ENCODE measurements at places on chromosomes 6 and 20.

DNA sequence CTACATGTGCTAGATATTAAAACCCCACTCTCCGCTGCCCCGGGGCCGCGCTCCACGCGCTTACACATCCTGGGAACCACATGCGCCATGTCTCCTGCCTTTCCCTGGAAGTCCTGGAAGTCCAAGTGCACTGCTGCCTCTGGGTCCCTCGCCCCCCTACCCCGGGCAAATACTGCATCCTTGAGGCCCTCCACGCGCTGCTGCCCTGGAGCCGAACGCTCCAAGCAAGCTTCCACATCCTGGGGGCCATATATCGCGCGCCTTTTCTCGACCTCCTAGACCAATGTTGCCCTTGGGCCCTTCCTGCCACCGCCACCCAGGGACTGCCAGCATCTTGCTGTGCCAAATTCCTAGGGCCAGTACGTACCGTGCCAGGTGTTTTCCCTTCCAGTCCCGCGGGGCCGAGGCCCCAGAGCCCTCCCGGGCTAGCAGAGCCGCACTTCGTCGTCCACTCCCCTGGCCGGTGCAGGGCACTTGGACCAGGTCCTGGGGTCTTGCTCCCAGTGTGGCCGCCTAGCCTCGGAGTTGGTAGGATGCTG is 779 bp upstream of the KCNG1 start:
- no peak for DNase-seq

- no peak for DNase-seq
Observed at GRCh38 chr6:132257561-132257960, 143.7 kb downstream of the MOXD1 start.

DNA sequence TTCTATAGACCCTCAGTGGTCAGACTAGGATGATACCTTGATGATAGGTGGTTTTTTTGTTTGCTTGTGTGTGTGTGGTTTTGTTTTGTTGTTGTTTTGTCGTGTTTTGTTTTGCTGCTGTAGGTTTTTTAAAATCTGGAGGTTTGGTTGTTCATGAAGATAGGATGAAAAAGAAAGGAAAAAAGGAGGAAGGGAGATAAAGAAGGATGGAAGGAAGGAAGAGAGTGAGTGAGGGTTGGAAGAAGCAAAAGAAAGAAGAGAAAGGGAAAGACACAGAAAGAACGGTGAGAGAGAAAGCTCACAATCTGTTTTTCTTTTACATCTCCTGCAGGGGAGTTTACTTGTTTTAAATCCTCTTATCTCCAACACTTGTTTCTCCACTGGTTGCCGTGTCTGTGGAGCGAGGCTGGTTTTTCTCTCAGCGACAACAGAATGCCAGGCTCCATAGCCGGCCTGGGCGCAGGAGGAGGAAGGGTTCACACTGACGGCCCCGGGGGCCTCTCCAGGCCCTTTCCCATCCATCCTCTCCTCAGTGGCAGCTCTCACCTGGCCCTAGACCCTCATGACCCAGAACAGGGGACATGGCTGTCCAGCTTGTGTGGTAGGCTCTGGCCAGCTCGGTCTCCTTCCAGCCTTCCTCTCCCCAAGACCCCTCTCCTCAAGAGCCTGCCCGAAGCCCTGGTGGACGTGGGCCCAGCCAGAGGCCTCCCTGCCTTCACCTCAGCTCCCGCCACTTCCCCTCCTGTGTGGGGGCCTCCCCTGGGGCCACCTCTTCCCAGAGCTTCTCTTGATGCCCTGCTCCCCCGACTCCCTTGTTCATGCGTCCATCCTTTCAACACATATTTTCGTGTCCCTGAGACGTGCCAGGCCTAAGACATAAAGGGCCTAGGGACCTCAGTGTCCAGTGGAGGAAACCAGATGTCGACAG is 168.4 kb downstream of the VEGFA start:
- DNase-seq: no peak

- peak; percentile 58 for DNase-seq
Observed at GRCh38 chr20:9609887-9610502, 95.6 kb downstream of the LAMP5 start.

DNA sequence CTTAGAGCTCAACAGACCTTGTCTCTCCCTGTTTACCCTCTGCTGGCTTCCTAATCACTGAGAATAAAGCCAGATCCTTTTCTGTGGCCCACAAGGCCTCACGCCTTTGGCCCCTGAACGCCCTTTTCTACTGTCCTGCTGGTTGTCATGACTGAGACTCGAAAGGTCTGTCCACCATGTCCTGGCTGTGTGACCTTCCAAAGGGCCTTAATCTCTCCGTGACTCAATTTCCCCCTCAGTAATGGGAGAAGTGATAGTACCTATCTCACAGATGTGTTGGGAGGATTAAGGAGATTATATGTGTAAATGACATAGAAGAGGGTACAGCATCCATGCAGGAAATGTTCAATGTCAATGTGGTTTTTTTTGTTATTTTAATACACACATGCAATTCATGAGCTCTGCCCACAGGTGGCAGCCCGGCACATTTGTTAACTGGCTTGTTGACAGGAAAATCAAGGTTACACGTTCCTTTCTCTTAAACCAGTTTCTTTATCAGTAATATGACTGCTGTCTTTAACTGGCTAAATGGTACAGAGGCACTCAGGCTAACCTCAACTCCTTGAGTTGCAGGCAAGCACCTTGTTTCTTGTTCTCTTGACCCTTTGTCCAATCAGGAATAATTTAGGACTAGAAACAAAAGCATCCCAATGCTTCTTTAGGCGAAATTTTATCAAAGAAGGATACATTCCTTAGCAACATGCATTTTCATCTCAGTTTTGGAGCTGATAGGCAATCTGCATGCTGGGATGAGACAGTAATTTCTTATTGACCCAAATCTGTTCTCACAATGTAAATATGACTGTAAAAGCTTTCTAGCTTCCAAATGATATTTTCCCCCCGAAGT is 16.6 kb downstream of the SLC22A1 start:
- DNase-seq: peak; percentile 26

DNA sequence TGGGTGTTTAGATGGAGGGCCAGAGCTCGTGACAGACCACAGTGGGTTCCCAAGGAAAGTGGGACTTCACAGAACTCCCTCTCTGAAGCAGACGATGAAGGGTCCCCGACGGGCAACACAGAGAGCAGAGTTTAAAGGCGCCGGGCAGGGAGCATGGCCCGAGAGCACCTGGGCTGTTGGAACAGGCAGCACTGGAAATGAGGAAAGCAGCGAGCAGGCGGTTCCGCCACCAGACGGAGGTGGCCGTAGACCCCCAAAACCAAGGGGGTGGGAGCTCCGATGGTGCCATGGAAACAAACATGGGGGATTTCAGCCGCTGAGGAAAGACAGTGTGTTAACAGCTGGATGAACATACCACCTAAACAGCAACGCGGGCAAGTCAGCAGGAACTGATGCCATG is 27.5 kb upstream of the INSM1 start:
- DNase-seq: no peak

DNA sequence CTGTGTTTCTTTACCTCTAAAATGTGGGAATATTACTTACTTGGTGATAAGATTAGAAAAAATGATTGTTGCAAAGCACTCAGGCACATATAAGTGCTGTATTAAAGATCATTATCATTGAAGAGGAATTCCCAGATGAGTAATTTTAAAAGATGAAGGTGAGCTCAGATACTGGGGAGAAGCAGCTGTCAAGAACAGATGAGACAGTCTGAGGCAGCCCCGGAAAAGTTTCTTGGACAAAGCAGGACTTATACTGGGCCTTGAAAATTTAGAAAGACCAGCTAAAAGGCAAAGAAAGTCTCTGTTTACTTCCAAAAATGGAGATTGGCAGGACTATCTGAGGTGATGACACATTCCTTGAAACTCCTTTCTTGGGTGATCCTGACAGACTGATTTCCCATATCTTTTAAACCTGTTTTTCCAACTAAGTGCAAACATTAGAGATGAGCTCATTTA is 93.8 kb upstream of the MARCKS start:
- no peak for DNase-seq

Data from cerebellum (tissue), 4 donors.